Type B pancreatic cell (in vitro differentiated cells): ENCODE measurements at places on chromosomes 5 and 9.

- H3K27me3 ChIP-seq = peaks cover 3% of the 10 kb centered on the region
- no peak overlapping the region for H3K4me3 ChIP-seq
- no peak overlapping the region for H3K27ac ChIP-seq
- H3K4me1 ChIP-seq = no peaks in the 10 kb centered on the region
Observed at GRCh38 chr5:103745353-103746065, 182.9 kb upstream of the NUDT12 start.

- H3K27me3 ChIP-seq = no peaks in the 10 kb centered on the region
- no peak for DNase-seq
- H3K4me3 ChIP-seq = no peak overlapping the region
- H3K36me3 ChIP-seq = no peaks in the 10 kb centered on the region
- no peak overlapping the region for H3K27ac ChIP-seq
- peaks cover 6% of the 10 kb centered on the region for H3K4me1 ChIP-seq
Observed at GRCh38 chr9:89524963-89525362, 27.1 kb upstream of the SEMA4D start.

DNA sequence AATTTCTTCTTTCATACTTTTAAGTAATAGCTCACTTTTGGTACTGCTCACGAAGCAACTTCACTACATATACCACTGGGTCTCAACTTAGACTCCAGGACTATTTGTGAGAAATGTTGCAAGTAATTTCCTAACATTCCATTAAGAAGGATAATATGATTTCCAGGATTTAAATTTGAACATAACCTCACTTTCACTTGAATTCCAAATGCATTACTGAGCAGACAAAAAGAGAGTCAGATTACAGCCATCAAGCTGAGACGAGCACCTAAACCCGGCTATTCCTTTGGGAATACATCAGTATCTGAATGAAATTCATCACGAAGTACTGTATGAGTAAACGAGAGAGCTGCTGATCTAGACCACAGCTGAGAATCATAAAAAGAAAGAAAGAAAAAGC, 47.3 kb downstream of the LIFR start:
- DNase-seq = no peak
- no peaks in the 10 kb centered on the region for H3K27me3 ChIP-seq
- H3K4me3 ChIP-seq = no peak overlapping the region
- peaks cover 7% of the 10 kb centered on the region for H3K36me3 ChIP-seq

DNA sequence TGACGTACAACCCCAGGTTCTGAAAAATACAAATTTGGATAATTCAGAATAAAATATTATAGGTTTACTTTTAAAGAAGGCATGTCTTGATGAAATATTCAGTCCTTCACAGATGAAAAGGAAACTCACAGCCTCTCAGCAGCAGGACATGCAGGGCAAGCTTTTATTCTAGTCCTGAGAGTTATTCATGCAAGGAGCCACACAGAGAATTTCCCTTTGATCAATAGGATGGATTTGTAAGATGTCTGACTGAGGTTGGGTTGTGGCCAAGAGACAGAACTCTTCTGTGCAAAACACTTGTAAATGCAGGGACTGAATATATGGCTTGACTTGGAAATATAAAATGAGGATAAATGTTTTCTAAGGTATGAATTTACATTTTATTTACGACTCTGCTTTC, 48.8 kb upstream of the TBCA start:
- no peak overlapping the region for H3K27ac ChIP-seq
- no peaks in the 10 kb centered on the region for H3K4me1 ChIP-seq
- no peak for DNase-seq
- no peaks in the 10 kb centered on the region for H3K36me3 ChIP-seq
- H3K4me3 ChIP-seq = no peak overlapping the region
- peaks cover 29% of the 10 kb centered on the region for H3K27me3 ChIP-seq

DNA sequence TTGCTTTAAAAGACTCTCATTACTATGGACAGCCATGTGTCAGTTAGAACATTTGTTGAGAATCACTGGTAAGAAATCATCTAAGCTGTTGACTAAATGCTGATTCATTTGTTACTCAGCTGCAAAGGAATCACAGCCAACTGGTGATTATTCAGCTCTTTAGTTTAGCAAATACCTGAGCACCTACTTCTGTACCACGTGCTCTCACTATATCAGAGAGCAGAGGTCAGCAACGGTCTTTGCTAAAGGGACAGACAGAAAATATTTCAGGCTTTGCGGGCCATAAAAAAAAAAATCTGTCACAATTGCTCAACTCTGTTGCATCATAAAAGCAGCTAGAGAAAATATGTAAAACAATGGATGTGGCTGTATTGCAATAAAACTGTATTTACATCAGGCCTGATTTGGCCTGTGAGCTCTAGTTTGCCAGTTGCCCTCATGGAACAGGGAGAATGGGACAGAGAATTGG, 377.6 kb downstream of the DNAH5 start:
- H3K27ac ChIP-seq = no peak overlapping the region
- peaks cover 4% of the 10 kb centered on the region for H3K27me3 ChIP-seq
- H3K36me3 ChIP-seq = no peaks in the 10 kb centered on the region
- no peak for DNase-seq
- H3K4me3 ChIP-seq = no peak overlapping the region

GRCh38 chr9:126151031-126151685, 175.5 kb upstream of the MVB12B start:
- H3K27ac ChIP-seq = no peak overlapping the region
- peaks cover 12% of the 10 kb centered on the region for H3K27me3 ChIP-seq
- peaks cover 23% of the 10 kb centered on the region for H3K4me1 ChIP-seq

- H3K27ac ChIP-seq = no peak overlapping the region
- no peaks in the 10 kb centered on the region for H3K27me3 ChIP-seq
- no peak overlapping the region for H3K4me3 ChIP-seq
- no peaks in the 10 kb centered on the region for H3K36me3 ChIP-seq
- H3K4me1 ChIP-seq = peaks cover 20% of the 10 kb centered on the region
- no peak for DNase-seq
Observed at GRCh38 chr9:1913631-1914330, 101.4 kb upstream of the SMARCA2 start.

- H3K4me3 ChIP-seq = peak overlapping the region; percentile 65
- DNase-seq = no peak
- H3K27me3 ChIP-seq = no peaks in the 10 kb centered on the region
- peaks cover 26% of the 10 kb centered on the region for H3K4me1 ChIP-seq
Observed at GRCh38 chr9:14935964-14936363, 25.7 kb upstream of the FREM1 start.

DNA sequence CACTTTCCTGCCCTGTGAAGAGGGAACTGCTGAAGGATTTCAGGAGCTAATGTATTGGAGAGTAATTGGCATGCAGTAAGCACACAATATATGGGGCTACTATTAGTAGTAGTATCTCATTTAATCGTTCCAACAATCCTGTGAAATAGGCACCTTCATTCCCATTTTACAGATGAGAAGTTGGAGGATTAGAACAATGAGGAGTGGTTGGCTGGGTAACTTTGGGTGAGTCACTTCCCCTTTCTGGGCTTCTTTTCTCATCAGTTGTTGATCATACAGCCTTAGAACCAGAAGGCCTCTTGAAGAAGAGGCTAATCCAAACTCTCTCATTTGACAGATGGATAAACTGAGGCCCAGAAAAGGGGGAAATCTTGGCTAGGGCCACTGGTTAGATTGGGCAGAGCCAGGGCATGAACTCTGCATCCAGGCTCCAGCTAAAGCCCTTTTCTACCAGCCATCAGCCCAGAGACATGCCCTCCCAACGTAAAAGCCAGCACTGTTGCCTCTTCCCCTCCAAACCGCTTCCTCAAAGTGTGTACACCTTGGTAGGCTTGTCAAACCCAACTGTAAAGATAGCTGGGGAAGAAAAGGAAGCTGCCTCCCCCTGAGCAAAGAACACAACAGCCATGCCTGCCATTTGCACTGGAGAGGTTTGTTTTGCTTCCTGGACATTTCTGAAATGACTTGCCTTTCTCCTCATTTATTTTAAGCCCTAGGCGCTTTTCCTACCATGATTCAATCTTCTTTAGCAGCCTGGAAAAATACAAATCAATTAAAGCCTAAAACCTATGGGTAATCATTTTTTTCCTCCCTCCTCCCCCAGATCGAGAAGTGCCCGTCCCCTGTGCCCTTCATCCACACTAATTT, 992 bp downstream of the SPACA9 start:
- peak overlapping the region; percentile 85 for H3K4me3 ChIP-seq
- H3K27me3 ChIP-seq = no peaks in the 10 kb centered on the region
- H3K4me1 ChIP-seq = peaks cover 10% of the 10 kb centered on the region
- DNase-seq = no peak
- H3K27ac ChIP-seq = peak overlapping the region; percentile 77
- no peaks in the 10 kb centered on the region for H3K36me3 ChIP-seq

GRCh38 chr5:135008981-135009735, 24.9 kb downstream of the PITX1 start:
- peaks cover 21% of the 10 kb centered on the region for H3K27me3 ChIP-seq
- H3K4me3 ChIP-seq = no peak overlapping the region
- H3K36me3 ChIP-seq = no peaks in the 10 kb centered on the region

- no peaks in the 10 kb centered on the region for H3K36me3 ChIP-seq
- H3K27ac ChIP-seq = peak overlapping the region; percentile 61
- peak overlapping the region; percentile 51 for H3K4me3 ChIP-seq
Observed at GRCh38 chr9:133526721-133527321, 2.1 kb upstream of the MYMK start.

DNA sequence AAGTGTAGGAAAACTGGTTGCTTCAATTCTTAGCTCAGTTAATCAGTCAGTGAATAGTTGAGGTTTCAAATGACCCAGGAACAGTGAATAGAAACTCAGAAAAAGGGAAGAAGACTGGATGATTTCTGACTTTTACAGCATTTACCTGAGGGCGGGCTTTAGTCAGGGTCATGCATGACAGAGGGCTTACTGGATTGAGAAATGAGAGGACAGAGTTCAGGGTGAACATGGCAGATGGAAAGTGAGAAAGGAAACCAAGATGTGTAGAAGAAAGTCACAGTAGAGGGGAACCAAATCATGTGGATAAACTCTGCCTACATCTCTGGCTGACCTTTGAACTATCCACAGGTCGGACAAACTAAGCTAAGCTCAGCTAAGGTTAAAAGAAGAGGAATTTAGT, 596.0 kb downstream of the SEMA5A start:
- no peaks in the 10 kb centered on the region for H3K4me1 ChIP-seq
- no peak for DNase-seq
- H3K36me3 ChIP-seq = no peaks in the 10 kb centered on the region

GRCh38 chr5:43675357-43675756, 72.4 kb downstream of the NNT start:
- H3K27ac ChIP-seq = no peak overlapping the region
- H3K27me3 ChIP-seq = no peaks in the 10 kb centered on the region
- H3K4me3 ChIP-seq = no peak overlapping the region
- no peaks in the 10 kb centered on the region for H3K4me1 ChIP-seq
- no peak for DNase-seq

DNA sequence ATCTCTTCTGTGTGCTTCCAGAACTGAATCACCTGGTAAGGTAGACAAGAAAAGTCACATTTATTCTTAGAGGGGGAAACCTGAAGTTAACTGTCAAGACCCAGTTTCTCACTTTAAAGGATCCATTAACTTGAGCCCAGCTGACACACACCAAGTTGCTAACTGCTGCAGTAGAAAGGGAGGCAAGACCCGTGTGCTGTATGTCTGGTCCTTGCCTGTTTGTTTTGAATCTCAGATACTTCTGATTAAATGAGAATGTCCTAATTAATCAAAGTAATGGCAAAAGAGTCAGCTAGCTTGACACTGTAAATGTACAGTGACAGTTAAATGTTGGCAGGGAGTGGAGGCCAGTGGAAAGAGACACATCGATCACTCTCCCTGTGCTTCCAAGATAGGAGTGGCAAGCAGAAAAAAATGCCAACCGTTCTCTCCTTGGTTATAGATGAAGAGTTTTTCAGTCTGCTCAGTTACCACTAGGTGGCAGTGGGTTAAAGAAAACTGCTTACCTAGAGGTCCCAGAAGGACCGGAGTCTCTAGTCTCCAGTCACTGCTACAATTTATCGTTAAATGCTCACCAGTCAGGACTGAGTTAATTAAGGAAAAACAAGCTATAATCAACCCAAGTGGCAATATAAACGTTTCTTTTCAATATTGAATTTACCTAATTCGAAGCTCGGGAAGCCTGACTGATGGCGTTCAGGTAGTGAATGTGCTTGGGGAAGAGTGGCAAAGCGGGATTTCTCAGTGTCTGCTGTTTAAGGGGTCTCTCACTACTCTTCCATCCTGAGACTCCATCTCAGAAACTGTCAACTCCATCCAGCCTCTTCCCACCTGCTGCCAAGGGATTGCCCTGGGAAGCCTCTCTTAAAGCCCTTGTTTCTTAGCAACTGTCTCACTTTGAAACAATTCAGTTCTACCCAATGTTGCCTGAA, 18.4 kb downstream of the LSM11 start:
- no peak overlapping the region for H3K27ac ChIP-seq
- H3K4me3 ChIP-seq = no peak overlapping the region
- no peak for DNase-seq
